ENCODE measurements at places on chromosomes 16 and 17. TPM values are rescaled to one million over a fixed set of nuclear protein-coding genes. Genes with fewer than 3 reads are reported as not detected.

CA7 gene
- not detected for total RNA-seq

GPR179 gene
- total RNA-seq, result not detected

CACNG4 gene
- 0.08 TPM for total RNA-seq

RPL38 gene
- total RNA-seq, result 1,348 TPM

HP gene
- not detected for total RNA-seq

NLRC3 gene
- total RNA-seq, result not detected

TP53TG3C gene
- not detected for total RNA-seq

C17orf113 gene
- 0.38 TPM for total RNA-seq

TMEM235 gene
- total RNA-seq, result not detected
